ENCODE measurements at places on chromosomes 7 and 10.

GRCh38 chr10:71402005-71402404, 5.3 kb downstream of the CDH23 start:
- no peak for DNase-seq

GRCh38 chr10:52466464-52466863, 152.4 kb downstream of the DKK1 start:
- no peak for DNase-seq

DNA sequence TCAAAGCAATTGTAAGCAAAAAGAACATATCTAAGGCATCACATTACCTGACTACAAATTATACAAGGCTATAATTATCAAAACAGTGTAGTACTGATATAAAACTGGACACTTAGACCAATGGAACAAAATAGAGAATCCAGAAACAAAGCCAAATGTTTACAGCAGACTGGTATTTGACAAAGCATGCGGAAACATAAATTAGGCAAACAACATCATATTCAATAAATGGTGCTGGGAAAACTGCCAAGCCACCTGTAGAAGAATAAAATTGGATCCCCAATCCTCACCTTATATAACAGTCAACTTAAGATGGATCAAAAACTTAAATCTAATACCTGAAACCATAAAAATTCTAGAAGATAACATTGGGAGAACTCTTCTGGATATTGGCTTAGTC, 240.8 kb upstream of the POM121L12 start:
- no peak for DNase-seq

- no peak for DNase-seq
Observed at GRCh38 chr10:111338805-111339204, 262.0 kb downstream of the ADRA2A start.

DNA sequence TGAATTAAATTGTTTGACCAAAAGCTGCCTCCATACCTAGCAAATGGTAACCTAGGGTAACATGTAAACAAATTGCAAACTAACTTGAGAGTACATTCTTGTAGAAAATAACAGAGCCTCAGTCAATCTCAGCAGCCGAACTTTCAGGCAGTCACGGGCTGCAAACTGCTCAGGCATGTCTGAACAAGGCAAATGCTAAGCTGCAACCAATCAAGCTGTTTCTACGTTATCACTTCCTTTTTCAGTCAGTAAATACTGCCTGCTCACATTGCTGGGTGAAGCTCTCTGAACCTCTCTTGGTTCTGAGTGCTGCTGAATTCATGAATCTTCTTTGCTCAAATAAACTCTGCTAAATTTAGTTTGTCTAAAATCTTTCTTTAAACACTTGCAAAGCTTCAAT, 1212.4 kb downstream of the SORCS1 start:
- DNase-seq, result no peak

- DNase-seq, result no peak
Observed at GRCh38 chr10:96153070-96153469, 23.0 kb downstream of the ZNF518A start.

- DNase-seq, result no peak
Observed at GRCh38 chr10:132815168-132815857, 29.4 kb upstream of the NKX6-2 start.

DNA sequence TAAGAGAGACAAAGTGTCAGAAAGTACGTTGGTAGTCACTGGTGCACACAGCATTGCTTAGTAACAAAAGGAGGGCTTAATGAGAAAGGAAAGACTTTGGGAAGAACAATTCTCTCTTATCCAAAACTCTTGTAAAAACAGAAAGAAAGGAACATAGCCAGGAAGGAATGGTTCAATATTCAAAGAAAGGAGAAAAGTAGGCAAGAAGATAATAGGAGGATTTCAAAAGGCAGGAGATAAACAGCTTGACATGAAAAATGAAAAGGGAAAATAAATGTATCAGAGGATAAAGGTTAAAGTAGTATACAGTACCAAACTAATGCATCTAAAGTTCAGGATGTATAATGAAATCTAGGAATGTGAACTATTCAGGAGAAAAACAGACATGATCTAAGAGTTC, 20.1 kb downstream of the ZFAND4 start:
- DNase-seq, result no peak

- no peak for DNase-seq
Observed at GRCh38 chr7:152086513-152086912, 61.0 kb downstream of the GALNT11 start.

GRCh38 chr7:120504386-120504785, 231.4 kb downstream of the KCND2 start:
- no peak for DNase-seq

- DNase-seq, result no peak
Observed at GRCh38 chr7:121383235-121383910, 12.7 kb downstream of the FAM3C start.
